Progenitor cell of endocrine pancreas (in vitro differentiated cells): ENCODE measurements at places on chromosomes 7 and 10. TPM values are rescaled to one million over a fixed set of nuclear protein-coding genes. Genes with fewer than 3 reads are reported as not detected.
A peak's percentile ranks its signal among the peaks of the same experiment; 100 is the strongest.

Gene FOXI2
- total RNA-seq = 1.7 and 4.7 TPM in 2 replicates

Gene LRGUK
- total RNA-seq = 2.6 and 2.9 TPM in 2 replicates

Gene HOXA7
- total RNA-seq = 1.4 and 1.5 TPM in 2 replicates

Gene SH2B2
- 11.2 and 11.5 TPM in 2 replicates for total RNA-seq

Gene HOGA1
- total RNA-seq = 10.5 and 11.9 TPM in 2 replicates

Gene GLI3
- total RNA-seq = 9.0 and 15.0 TPM in 2 replicates

Gene NPC1L1
- total RNA-seq = 21.0 and 21.2 TPM in 2 replicates

Gene ANKRD22
- total RNA-seq = 0.18 TPM in 1 of 2 replicates, not detected in the other

- H3K4me1 ChIP-seq = no peaks in the 10 kb centered on the region
- H3K27ac ChIP-seq = no peak overlapping the region
- H3K4me3 ChIP-seq = no peak overlapping the region
- H3K27me3 ChIP-seq = peaks cover 44% of the 10 kb centered on the region
- no peak for DNase-seq
- peaks cover 4% of the 10 kb centered on the region for H3K36me3 ChIP-seq
These were observed 123.5 kb upstream of the SHH start for GRCh38 chr7:155935726-155936125.

GRCh38 chr10:64054392-64054791 is 533.2 kb downstream of the REEP3 start:
- no peak overlapping the region for H3K4me3 ChIP-seq
- H3K27ac ChIP-seq = no peak overlapping the region
- H3K36me3 ChIP-seq = no peaks in the 10 kb centered on the region
- no peaks in the 10 kb centered on the region for H3K27me3 ChIP-seq
- H3K4me1 ChIP-seq = no peaks in the 10 kb centered on the region

GRCh38 chr7:1175597-1175966 is 15.6 kb upstream of the ZFAND2A start:
- peaks cover 8% of the 10 kb centered on the region for H3K27me3 ChIP-seq
- no peak overlapping the region for H3K4me3 ChIP-seq
- H3K27ac ChIP-seq = no peak overlapping the region
- no peaks in the 10 kb centered on the region for H3K36me3 ChIP-seq

DNA sequence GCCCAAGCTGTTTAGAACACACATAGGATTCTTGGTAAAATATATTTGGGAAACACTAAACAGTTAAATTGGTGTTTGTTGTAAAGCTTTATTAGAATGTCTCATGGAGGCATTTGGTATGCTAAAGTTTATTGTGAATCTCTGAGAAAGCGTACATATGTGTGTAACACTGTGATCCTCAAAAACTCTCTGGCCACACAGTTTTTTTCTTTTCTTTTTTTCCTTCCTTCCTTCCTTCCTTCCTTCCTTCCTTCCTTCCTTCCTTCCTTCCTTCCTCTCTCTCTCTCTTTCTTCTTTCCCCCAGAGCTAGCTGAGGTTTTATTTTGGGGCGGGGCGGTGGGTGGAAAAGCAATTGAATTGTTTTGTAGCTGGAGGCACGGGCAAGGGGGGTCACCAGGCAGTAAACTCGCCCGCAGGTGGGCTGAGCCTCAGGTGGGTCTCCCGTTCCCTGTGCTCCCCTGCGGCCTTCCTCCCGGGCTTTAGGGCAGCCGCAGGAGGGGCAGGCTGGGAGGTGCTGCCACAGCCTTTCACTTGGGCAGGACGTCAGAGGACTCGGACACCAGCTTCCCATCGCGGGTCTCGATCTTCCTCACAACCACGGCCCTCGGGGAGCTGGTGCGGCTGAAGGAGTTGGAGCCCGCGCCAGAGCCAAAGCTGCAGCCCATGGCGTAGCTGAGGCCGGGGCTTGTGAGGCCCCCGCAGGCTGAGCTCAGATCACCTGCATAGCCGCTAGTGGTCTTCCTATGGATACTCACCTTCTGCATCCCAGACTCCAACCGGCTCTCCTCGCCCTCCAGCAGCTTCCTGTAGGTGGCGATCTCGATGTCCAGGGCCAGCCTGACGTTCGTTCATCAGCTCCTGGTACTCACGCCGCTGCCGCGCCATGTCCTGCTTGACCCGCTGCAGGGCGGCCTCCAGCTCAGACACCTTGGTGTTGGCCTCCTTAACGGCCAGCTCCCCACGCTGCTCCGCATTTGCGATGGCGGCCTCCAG is 459.0 kb downstream of the GATA3 start:
- H3K4me3 ChIP-seq = no peak overlapping the region
- no peak overlapping the region for H3K27ac ChIP-seq
- H3K36me3 ChIP-seq = no peaks in the 10 kb centered on the region

DNA sequence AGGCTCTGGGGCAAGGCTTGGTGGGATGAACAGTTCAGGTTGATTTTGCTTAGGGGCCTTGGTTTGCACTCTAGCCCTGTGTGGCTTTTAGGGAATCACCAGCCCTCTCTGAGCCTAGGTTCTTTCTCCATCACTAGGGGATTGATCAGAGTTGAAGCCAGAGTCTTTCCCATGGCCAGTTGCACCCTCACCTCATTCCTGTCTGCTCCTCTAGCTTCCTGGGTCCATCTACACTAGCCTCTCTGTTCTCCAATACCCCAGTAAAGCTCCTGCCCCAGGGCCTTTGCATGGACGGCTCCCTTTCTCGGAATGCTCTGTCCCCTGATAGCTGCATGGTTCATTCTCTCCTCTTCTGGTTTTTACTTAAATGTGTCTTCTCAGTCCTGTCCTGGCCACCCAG is 40.4 kb downstream of the SORCS3 start:
- H3K27ac ChIP-seq = no peak overlapping the region
- H3K27me3 ChIP-seq = peaks cover 29% of the 10 kb centered on the region
- no peaks in the 10 kb centered on the region for H3K4me1 ChIP-seq
- no peaks in the 10 kb centered on the region for H3K36me3 ChIP-seq

DNA sequence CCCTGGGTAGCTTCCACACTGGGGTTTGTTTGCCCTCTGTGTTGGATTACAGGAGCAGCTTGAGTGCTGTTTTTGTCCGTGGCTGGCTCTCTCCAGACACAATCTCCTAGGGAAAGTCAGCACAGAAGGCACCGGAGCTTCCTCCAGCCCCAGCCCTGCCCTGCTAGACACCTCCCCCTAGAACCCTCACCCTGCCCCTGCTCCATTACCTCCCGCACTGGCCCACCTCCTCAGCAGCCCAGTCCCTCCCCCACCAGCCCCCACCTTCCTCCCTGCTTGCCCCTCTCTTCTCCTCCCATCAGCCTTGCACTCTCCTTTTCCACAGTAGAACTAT is 130.5 kb downstream of the ADCY1 start:
- H3K36me3 ChIP-seq = no peaks in the 10 kb centered on the region
- no peak for DNase-seq
- no peak overlapping the region for H3K4me3 ChIP-seq
- no peaks in the 10 kb centered on the region for H3K27me3 ChIP-seq
- H3K27ac ChIP-seq = no peak overlapping the region

DNA sequence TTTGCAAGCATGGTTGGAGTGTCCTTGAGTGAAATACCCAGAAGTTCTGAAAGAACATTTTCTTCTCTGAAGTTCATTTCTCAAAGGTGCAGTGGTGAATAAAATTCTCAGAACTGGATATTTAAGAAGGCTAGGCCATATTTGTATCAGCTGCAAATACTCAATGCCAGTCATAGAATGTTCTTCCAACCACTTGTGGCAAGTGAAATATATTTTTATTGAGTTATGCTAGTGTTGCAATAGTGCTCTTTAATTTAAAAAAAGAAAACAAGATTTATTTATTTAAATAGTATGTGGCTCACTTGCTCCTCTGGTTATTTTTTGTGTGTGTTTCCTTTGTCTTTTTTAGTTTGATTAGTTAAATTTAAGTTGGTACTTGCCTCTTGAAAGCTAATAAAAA is 64.5 kb downstream of the PALS2 start:
- no peak for DNase-seq
- no peaks in the 10 kb centered on the region for H3K4me1 ChIP-seq
- no peak overlapping the region for H3K4me3 ChIP-seq
- no peaks in the 10 kb centered on the region for H3K27me3 ChIP-seq
- H3K27ac ChIP-seq = no peak overlapping the region
- H3K36me3 ChIP-seq = peaks cover 17% of the 10 kb centered on the region

DNA sequence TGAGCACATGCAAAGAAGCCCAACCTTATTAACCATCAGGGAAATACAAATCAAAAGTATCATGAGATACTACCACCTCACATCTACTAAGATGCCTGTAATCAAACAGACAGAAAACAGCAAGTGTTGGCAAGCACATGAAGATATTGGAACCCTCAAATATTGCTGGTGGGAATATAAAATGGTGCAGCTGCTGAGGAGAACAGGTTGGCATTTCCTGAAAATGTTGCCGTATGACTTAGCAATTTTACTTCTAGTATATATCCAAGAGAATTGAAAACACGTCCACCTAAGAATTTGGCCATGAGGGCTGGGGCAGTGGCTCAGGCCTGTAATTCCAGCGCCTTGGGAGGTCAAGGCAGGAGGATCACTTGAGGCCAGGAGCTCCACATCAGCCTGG is 39.4 kb upstream of the TNRC18 start:
- H3K4me1 ChIP-seq = no peaks in the 10 kb centered on the region
- no peak overlapping the region for H3K27ac ChIP-seq
- no peak for DNase-seq
- peaks cover 13% of the 10 kb centered on the region for H3K27me3 ChIP-seq
- H3K4me3 ChIP-seq = no peak overlapping the region
- no peaks in the 10 kb centered on the region for H3K36me3 ChIP-seq

- H3K27me3 ChIP-seq = no peaks in the 10 kb centered on the region
- peaks cover 51% of the 10 kb centered on the region for H3K4me1 ChIP-seq
- no peak for DNase-seq
- peak overlapping the region; percentile 87 for H3K27ac ChIP-seq
- peaks cover 37% of the 10 kb centered on the region for H3K36me3 ChIP-seq
These were observed 65.9 kb downstream of the FGFR2 start for GRCh38 chr10:121532292-121532864.

- H3K36me3 ChIP-seq = no peaks in the 10 kb centered on the region
- H3K4me3 ChIP-seq = no peak overlapping the region
- H3K4me1 ChIP-seq = peaks cover 23% of the 10 kb centered on the region
- H3K27me3 ChIP-seq = no peaks in the 10 kb centered on the region
- no peak for DNase-seq
- H3K27ac ChIP-seq = no peak overlapping the region
These were observed 119.3 kb downstream of the SRPK2 start for GRCh38 chr7:105269397-105269796.

DNA sequence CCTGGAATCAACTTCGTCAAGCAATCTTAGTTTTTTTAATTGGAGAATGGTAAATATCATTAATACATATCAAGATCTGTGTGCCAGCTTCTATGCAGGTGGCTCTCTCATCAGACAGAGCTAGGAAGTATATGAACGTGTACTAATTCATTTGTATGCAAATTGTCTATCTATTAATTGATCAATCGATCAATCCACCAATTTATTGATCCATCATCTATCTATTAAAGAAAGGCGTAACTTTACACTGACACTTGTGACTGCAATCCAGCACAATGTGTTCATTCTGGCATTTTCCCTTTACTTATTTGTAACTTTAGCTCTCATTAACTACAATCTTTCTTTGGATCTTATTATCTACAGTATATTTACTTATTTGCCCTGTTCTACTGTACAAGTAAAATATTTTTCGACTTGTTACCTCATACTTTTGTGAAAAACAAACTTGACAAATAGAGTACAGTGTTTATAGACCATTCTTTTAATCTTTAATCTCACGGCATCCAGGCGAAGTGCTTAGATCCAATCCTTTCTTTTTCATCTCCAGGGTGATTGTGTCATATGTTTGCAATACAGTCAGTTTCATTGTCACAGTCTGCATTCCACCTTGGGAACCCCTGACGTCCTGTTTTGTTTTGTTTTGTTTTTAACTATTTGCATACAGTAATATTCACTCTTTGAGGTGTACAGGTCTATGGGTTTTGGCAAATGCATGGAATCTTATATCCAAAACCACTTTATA is 22.0 kb upstream of the GHRHR start:
- DNase-seq = no peak
- peaks cover 6% of the 10 kb centered on the region for H3K4me1 ChIP-seq
- peaks cover 25% of the 10 kb centered on the region for H3K27me3 ChIP-seq
- H3K27ac ChIP-seq = no peak overlapping the region
